ENCODE measurements at places on chromosomes 5 and 9.
A peak's percentile ranks its signal among the peaks of the same experiment; 100 is the strongest.

- no peak for DNase-seq
Measured at GRCh38 chr5:87029951-87030350, 237.7 kb upstream of the RASA1 start.

DNA sequence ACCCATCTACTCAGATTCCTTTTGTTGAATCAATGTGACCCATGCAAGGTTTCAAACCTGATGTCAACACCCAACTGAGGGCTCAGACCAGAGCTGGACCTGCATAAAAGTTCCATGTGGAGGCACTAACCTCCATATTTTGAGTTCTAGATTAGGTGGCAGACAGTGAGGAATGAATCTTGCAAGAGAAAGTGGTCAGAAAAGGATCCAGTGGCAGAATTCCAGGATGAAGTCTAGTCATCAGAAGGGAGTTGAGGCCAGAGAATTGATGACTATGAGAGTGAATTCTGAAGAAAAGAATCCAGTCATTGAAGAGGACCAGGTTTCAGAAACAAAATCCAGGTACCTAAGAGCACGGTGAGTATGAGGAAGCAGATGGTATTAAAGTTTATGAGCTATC lies 205.1 kb upstream of the RGMB start:
- DNase-seq = no peak

DNA sequence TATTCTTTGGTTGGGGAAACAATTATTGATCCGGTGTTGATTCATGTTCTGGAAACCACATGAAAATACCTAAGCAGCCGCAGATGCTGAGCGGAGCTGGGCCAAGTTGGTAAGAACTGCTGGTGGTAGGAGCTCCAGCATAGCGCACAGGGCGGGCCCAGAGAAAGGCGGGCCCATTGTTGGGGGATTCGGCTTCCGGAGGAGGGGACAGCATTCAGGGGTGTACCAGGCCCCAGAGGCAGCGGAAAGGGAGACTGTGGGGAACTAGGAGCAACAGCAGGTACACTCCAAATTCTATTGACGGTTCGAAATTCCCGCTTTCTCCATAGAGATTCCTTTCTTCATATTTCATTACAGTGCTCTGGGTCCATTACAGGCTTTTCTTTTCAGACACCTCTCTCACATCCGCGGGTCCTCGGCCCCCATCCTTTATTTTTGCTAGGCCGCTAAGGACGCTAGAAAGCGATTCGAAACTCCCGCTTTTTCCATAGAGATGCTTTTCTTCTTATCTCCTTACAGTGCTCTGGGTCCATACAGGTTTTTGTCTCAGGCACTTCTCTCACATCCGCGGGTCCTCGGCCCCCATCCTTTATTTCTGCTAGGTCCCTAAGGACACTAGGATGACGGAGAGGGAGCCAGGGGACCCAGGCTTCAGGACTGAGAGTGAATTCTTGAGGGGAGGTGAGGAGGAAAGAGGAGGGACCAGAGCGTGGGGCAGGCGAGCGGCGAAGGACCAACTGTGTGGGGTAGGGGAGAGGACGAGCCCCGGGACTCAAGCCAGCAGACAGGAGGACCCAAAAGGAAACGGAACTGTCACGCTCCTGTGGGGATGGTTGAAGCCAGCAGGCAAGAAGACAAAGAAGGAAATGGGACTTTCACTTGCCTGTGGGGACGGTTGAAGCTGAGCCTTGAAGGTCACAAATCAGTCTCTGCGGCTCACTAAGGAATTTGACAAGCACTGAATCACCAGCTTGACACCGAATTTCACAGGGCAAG lies at the start of gene CCDC152:
CCDC152 (plus strand) TSS at position 213 of the 996 bp plus-strand sequence. CDS start 2,304 bp downstream, outside the sequence.
- DNase-seq = peak; percentile 58

GRCh38 chr5:178204182-178204934 lies at the start of gene HNRNPAB:
Gene HNRNPAB (plus strand): TSS chr5:178204533. CDS start chr5:178204838, 305 bp downstream.
- DNase-seq = peak; percentile 98

DNA sequence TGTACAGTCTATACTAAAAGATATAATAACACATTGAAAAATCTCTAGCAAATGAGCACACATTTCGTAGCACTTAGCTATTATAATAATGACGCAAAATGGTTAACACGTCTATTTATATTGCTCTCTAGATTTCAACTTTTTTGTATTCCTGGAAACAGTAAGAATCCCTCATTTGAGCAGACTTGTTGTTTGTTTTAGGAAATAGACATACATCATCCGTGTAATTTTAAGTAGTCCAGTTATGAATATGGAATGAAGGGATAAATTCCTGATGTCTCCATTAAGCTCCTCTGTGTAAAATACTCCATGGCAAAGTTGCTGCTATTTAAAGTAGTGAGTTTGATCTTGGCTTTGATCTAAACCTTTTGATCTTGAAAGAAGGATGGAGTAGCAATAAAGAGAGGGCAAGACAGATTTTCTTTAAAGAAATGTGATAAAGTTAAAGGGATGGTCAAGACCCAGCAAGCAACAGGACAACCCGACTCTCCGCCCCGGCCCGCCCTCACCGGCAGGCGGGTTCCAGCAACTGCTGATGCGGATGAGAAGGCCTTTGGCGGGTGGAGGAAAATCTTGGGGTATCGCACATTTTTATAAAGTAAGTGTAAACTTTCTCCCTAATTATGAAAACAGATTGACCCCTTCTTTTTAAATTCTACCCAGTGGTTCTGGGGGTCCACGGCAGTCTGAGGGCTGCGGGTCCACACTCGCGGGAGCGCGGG lies 277.4 kb downstream of the AOPEP start:
- DNase-seq = peak; percentile 66

- no peak for DNase-seq
Measured at GRCh38 chr5:40025586-40025985, 600.8 kb upstream of the DAB2 start.

DNA sequence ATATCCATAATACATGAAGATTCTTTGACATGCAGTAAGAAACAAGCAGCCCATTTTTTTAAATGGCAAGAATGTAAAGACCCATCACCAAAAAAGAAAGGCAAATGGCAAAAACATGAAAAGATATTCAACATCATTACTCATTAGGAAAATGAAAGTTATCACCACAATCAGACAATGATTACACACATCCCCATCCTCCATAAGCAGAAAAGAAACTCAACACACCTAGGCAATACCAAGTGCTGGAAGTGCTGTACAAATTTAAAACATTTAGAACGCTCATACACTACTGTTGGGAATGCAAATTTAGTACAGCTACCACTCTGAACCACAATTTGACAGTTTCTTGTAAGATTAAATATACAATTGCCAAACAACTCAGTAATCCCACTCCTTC lies 466.7 kb downstream of the ACTL7B start:
- DNase-seq = no peak

- no peak for DNase-seq
Measured at GRCh38 chr5:151779531-151780125, 7.9 kb downstream of the G3BP1 start.

DNA sequence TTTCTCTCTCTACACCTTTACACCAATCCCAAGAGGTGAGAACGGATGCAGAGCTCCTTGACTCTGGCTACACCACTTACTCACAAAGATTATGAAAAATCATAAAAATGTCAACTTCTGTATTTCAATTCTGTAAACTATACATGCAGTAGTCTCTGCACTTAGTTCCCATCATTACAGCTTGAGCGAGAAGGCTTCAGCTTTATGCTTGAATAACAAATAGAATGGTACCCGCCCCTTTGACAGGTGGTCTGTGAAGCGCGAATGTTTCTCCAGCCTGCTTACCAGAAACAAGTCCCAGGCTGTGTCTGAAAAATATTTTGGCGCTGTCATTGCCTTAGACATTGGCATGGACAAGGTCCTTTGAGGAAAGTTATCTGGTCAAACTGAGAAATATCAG lies 562.4 kb upstream of the CLINT1 start:
- no peak for DNase-seq

- DNase-seq = no peak
Measured at GRCh38 chr5:8700671-8701070, 831.7 kb downstream of the MTRR start.

DNA sequence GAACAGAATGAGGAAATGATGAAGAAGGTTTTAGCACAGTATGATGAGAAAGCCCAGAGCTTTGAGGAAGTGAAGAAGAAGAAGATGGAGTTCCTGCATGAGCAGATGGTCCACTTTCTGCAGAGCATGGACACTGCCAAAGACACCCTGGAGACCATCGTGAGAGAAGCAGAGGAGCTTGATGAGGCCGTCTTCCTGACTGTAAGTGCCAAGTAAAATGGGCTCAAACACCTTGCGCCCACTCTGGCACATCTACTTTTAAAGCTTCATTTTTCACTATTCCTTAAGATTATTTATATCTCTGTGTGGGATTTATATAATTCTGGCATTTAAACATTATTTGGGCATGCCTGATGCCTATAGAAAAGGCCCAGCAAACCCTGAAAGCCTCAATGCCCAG lies 55.6 kb downstream of the CMYA5 start:
- no peak for DNase-seq

GRCh38 chr5:5494489-5495402 lies 72.3 kb downstream of the ICE1 start:
- DNase-seq = peak; percentile 94

- DNase-seq = peak; percentile 37
Measured at GRCh38 chr9:127021664-127022363, 100.6 kb downstream of the ANGPTL2 start.

- peak; percentile 30 for DNase-seq
Measured at GRCh38 chr5:88190106-88190834, 78.4 kb downstream of the TMEM161B start.

GRCh38 chr9:85283421-85283820 lies 458.3 kb downstream of the AGTPBP1 start:
- no peak for DNase-seq

DNA sequence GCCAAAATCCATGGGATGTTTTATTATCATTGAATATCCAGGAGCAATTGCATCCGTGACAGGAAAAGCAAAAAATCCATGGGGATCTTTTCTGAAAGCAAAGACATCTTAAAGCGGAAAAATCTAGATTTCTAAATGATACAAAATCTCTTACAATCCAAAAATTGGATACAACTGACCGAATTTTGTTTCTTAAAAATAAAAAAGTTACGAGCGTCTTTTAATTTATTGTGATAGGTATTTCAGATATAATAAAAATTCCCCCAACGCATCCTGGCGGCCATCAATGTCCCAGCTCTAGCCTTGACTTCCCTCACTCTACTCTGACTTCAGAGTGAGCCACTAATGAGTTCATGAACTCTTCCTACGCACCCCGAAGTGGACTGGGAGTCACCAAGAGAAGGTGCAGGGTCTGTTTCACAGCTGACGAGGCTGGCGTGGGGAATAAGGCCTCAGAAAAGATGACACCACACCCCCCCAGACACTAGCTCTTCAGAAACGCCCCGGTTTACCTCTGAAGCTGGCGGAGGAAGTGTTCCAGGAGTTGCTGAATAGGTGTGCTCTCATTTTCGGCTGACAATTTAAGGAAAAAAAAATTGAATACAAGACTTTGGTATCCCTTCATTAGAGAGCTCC lies 3.4 kb downstream of the BRD9 start:
- DNase-seq = no peak

DNA sequence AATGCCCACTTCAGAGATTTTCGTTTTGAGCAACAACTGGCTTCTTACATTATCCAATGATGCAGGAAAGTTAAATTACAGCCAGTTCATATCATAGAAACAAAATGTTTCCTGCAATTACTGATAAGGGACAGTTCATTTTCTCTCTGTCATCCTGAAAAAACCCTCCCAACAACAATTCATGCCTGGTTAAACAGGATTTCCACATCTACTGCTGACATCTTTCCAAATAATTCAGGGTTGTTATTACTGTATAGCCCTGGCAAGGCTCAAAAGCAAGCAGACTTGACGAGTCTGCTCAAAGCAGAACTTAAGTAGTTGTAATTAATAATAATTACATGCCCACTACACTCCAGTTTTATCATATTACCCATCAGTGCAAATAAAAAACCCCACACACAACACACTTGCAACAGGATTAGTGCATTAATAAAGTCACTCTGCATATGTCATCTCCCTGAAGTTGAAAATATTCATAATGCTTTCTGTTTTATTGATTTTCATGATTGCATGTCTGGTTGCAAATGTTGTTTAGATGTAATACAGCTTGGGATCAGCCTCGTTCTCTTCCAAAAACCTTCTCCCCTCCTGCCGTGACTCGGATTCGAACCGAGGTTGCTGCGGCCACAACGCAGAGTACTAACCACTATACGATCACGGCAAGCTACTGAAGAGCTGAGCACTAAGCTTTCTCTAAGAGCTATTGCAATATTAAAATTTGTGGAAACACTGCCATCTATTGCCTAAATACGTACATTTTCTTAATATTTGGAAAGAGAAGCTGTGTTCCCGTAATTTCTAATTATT lies 119.6 kb upstream of the NFIB start:
- DNase-seq = no peak

- no peak for DNase-seq
Measured at GRCh38 chr5:142446131-142446959, 121.5 kb upstream of the SPRY4 start.

DNA sequence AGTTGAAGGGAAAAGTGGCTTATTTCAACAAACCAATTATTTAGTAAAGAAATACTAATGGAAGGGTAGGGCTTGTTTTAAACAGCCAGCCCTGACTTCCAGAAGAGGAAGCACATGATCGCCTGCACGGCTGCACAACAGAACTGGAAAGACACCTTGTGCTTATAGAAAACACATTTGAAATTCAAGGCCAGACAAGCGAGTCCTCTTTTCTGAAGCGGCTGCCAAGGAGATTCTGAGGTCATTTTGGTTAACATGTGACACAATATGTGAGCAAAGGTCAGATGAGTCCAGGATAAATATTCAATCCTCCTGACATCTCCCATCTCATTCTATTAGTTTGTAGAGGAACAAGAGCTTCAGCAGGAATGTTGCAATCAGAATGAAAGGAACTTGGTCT lies 461.4 kb upstream of the ST8SIA4 start:
- no peak for DNase-seq

GRCh38 chr9:134178394-134178767 lies 14.0 kb upstream of the RNU6ATAC start:
- DNase-seq = no peak

- DNase-seq = no peak
Measured at GRCh38 chr9:129626625-129627284, 792 bp downstream of the NTMT1 start.

DNA sequence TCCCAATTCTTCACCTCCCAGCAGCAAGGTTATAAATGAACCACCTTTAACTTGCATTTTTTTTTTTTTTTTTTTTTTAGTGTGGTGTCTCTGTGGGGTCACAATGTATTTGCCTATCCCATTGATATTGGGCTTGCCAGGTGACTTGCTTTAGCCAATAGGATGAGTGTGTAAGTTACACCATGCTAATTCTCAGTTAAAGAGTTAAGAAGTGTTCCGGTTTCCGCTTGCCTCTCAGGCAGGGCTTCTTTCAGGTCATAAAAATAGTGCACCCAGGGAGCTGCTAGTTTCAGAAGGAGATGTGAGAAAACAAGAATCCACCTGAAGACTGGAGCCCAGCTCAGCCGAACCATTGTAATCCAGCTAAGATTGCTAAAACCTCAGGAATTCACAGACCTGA lies 84.2 kb upstream of the PTPRD start:
- no peak for DNase-seq

DNA sequence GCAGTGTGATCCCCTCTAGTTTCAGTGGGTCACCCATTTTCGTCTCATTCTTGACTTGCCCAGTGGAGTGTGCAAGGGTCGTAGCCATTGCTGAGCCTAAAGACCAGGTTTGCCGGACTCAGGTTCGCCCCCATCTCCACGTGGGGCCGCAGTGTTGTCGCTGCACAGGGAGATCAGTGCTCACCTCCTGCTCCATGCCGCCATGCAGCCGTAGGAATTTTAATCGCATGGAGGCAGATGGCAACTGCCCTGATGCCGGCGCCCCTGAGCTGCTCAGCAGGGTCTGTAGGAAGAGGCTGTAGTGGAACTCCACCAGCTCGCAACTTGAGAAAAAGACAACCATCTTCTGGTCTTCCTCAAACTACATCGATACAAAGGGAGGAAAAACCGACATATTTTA lies 24.1 kb downstream of the DDX31 start:
- no peak for DNase-seq

- no peak for DNase-seq
Measured at GRCh38 chr9:38162332-38163211, 93.5 kb upstream of the SHB start.
